ENCODE measurements at places on chromosomes 5 and 9.

- DNase-seq: no peak
Measured at GRCh38 chr9:113148781-113149510, 1.9 kb upstream of the SLC31A2 start.

DNA sequence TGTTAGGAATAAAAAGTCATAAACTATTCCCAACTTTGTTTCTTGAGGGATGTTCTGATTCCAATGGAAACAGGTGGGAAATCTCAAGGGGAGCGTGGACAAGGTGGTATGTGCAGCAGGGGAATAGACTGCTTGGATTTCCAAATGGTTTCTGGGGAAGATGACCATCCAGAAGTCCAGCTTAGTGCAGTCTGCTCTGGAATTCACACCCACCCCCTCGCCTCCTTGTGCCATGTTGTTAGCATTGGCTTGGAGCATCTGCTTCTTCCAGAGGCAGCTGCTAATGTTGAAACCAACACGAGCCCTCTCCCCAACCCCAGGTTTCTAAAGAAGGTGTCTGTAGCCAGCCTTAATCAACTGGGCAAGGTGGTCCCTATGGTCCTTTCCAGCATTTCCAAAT lies 90.9 kb downstream of the PDE6A start:
- DNase-seq: no peak

DNA sequence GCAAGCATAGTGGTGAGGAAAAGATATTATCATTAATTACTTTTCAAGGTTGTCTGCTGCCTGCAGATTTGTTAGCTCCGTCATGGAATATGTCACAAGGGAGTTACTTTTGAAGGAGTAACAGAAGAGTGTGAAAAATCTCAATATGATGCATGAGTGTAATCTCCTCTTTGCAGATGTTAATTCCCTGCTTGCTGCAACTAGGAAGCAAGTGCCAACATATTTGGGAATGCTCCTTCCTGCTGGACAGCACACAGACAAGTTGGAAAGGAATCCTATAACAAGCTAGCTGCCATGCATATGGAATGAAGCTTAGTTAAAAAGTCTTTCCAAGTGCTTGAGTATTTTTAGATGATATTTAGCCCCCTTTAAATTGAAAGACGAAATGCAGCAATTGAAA lies 2023.6 kb upstream of the CDH6 start:
- no peak for DNase-seq

DNA sequence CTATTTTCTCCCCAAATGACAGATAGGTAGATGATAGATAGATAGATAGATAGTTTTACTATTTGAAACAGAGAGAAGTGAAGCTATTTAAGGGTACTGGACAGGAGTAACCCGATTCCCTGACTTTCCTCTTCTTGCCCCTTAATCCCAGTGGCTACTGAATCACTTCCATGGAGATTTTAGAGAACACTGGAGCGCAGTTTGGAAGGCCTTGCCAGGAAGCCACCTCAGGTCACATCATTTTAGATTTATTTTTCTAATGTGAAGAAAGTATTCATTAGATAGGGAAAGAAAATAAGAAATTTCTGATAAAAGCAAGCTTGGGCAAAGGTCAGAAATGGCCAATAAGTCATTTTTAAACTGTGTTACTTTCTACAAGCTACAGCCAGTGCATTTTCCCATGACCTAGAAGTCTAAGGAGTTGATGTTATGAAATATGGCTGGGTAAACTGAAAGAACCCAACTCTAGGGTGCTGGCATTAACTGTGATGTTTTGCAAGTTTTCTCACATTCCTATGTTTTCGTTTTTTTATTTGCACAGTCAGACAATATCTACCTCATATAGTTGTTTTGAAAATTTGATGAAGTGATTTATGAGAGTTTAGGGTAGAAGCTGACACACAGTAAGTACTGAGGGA lies 544.7 kb upstream of the PTGER4 start:
- DNase-seq: no peak

- no peak for DNase-seq
Measured at GRCh38 chr5:151682751-151683331, 3.9 kb downstream of the SPARC start.

DNA sequence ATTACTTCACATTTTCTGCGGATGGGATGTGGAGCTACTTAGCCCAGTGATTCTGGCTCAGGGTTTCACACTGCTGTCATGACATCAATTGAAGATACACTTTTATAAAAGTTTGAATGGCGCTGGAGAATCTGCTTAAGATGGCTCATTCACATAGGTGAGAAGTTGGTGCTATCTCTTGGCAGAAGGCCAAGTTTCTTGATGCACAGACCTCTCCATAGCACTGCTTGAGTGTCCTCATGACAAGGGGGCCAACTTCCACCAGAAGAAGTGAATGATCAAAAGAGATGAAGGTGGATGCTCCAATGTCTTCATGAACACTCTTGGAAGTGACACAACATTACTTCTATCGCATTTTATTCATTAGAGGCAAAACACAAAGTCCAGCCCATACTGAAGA lies 403.7 kb upstream of the CCNG1 start:
- no peak for DNase-seq

DNA sequence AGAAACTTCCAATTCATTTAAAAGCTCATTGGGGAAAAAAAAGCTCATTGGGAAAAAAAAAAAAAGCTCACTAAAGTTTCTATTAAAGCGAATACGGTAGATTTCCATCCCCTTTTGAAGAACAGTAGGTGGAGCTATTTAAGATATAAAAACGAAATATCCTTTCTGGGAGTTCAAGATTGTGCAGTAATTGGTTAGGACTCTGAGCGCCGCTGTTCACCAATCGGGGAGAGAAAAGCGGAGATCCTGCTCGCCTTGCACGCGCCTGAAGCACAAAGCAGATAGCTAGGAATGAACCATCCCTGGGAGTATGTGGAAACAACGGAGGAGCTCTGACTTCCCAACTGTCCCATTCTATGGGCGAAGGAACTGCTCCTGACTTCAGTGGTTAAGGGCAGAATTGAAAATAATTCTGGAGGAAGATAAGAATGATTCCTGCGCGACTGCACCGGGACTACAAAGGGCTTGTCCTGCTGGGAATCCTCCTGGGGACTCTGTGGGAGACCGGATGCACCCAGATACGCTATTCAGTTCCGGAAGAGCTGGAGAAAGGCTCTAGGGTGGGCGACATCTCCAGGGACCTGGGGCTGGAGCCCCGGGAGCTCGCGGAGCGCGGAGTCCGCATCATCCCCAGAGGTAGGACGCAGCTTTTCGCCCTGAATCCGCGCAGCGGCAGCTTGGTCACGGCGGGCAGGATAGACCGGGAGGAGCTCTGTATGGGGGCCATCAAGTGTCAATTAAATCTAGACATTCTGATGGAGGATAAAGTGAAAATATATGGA lies at the start of gene PCDHGA12:
Gene PCDHGA12, plus strand, starts transcription at position 176 of the 782 bp plus-strand sequence. Its CDS starts 253 bp downstream, at position 429.
- no peak for DNase-seq

DNA sequence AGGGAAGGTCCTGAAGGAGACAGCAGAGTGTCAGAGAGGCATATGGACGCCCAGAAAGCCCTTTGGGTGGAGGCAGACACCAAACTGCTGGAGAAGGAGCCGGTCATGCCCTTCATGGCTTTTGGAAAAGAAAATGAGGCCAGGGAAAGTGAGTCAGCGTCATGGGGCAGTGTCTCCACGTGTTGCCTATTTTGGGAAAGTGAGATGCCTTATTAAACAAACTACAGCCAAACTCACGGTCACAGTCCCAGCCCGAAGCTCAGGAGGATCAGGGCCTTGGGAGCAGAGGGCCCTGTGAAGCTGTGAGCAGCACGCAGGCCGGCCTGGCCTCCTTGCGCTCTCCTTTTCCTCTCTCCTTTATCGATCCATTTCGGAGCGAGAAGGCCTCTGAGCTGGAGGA lies 25.0 kb downstream of the RGS3 start:
- no peak for DNase-seq

GRCh38 chr9:114055894-114056293 lies 22.2 kb downstream of the AMBP start:
- no peak for DNase-seq
